ENCODE measurements at places on chromosomes 11 and 22. TPM values are rescaled to one million over a fixed set of nuclear protein-coding genes. Genes with fewer than 3 reads are reported as not detected.
A peak's percentile ranks its signal among the peaks of the same experiment; 100 is the strongest.

ZBTB16 gene
- 9.0 TPM for total RNA-seq

C11orf16 gene
- not detected for total RNA-seq

ENTHD1 gene
- not detected for total RNA-seq

ZNF143 gene
- total RNA-seq: 28.2 TPM

CCDC116 gene
- total RNA-seq: 0.71 TPM

USP47 gene
- 63.4 TPM for total RNA-seq

SYCE3 gene
- total RNA-seq: not detected

MUC5AC gene
- not detected for total RNA-seq

IL17REL gene
- total RNA-seq: not detected

DNA sequence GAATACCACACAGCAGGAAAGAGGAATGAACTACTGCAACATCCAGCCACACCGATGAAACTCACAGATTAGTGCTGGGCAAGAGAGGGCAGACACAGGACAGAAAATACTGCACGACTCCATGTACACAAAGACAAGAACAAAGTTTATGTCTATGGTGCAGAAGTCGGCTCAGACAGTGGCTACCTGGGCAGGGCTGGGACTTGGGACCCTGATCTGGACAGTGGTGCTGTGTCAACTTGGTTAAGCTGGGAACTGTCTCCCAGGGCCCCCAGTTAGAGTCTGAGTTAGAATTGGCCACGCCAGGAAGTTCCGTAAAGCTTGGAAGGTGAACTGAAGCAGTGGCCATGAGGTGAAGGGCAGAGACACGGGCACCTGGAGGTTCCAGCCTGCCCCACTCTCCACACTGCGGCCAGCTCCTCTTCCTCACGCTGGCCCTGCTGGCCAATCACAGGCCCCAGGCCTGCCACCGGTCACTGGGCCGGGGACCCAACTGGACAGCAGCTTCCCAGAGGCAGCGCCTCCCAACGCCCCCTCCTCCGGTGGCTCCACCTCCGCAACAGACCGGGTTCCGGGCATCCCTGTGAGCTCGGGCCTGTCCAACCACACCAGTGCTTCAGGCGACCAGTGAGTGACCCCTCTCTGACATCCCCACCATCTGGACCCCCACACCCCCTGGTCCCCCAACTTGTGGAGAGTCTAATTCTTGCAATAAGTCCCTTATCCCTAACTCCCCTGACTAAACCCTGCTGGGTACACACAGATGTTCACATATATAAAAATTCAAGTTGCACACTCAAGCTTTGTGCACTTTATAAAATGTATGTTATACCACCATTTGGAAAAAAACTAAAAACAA, 93.7 kb downstream of the MICAL3 start:
- no peak for DNase-seq

GRCh38 chr22:47355388-47355725, 592.9 kb downstream of the TBC1D22A start:
- no peak for DNase-seq

GRCh38 chr11:58498464-58498863, 9.4 kb downstream of the OR5B21 start:
- no peak for DNase-seq

GRCh38 chr22:38284042-38284402, 11.2 kb upstream of the TMEM184B start:
- no peak for DNase-seq

GRCh38 chr11:6297831-6298230, 22.5 kb downstream of the CAVIN3 start:
- DNase-seq: no peak

DNA sequence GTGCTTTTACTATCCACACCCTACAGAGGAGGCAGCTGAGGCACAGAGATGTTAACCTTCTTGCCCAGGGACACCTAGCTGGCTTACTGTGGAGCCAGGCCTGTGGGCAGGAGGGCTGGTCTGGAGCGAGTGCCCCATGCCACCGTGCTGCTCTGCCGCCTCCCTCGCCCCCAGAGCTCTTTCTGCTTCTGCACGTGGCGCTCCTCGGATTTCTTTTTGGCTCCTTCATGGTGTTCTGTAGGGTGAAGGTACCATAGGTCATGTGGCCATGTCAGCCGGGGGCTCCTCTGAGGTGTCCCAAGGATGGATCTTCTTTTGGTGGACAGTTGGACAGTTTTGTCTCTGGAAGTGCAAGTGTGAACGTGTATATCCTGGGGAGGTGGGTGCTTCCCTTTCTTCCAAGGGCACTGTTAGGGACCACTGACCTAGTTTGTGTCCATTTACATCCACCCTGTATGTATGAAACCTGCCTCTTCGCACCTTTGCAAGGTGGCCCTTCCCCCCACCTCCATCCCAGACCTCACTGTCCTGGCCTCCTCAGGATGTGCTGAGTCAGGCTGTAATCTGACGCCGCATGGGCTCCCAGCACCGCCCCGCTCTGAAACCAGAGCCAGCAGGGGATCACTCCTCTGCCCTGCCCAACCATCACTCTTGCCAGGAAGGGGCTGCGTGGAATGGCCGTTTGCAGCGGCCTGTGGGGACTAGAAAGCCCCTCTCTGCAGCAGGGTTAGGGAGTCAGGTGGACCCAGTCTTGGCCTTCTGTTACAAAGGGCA, 31.7 kb downstream of the POLR3H start:
- DNase-seq: peak; percentile 53

DNA sequence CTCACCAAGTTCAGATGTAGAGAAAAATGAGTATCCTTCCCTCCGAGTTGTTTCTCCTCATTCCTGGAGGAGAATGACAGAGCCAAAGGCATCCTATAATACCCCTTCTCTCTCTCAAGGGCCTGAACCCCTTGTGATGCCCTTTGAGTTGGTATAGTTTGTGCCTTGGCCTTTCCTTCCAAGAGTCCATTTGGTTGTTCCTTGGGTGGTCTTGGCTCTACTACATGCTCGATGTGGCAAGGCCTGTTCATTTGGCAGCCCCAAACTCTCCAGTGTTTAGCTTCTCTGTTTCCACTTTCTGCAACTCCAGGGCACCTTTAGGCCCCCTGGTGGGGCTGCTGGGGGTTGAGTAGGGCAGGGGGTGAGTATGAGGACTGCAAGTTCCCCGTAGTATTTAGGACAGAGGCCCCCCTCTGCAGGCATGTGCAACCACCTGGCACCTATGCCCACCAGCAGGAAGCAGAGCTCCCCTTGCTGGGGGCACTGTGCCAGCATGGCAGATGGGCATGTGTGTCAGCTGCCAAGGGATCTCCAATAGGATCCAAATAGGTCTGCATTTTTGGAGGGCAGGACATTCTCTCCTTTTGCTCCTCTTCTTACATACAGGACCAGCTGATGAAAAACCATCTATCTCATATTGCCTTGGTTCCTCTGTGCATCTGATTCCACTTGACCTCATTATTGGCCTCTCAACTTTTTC, 217.2 kb upstream of the CADM1 start:
- no peak for DNase-seq

DNA sequence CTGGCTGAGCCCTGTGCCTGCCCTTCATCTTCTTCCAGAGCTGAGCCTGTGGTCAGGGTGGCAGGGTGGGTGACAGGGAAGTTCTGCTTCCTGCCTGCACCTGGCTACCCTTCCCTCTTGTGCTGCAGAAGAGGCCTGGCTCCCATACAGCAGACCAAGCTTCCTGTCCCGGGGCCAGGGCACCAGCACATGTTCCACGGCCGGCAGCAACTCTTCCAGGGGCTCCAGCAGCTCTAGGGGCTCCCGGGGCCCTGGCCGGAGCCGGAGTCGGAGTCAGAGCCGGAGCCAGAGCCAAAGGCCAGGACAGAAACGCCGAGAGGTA, 15.0 kb downstream of the ROBO3 start:
- no peak for DNase-seq

DNA sequence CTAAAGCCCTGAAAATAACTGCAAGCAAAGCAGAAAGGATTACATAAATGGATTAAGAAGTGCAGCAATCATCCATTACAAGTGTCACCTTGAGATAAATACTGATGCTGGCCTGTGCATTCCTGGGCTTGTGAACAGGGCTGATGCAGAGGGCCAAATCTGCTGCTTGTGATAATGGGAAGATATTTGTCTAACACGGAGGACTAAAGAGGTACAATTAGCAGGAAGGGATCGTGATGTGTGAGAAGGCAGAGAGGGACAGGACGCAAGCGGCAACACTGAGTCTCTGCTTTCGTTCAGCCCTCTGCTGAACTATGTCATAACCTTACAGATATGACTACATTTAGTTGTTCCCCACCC, 107.7 kb upstream of the DDI1 start:
- DNase-seq: no peak

GRCh38 chr22:36732609-36733008, 29.1 kb upstream of the CACNG2 start:
- DNase-seq: no peak

GRCh38 chr11:97890466-97890865, 1130.3 kb upstream of the CNTN5 start:
- DNase-seq: no peak

DNA sequence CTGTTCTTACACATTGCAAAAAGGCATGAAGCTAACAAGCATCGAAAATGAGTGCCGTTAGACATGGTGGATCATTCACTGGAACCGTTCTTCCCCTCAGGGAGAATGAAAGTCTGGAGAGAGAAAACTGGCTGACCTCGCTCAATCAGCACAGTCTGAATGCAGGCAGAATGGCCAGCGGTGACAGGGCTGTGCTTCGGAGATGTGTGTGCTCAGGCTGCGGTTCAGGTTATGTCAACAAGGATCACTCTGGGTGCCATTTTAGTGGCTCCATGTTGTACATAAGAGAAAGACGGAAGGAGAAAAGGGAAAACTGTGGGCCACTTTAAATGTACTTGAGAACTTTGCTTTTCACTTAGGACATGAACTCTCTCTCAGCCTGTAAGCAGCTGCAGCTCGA, 749.8 kb upstream of the ARHGAP42 start:
- DNase-seq: peak; percentile 28

GRCh38 chr22:43431808-43432554, 20.2 kb downstream of the MPPED1 start:
- DNase-seq: no peak

DNA sequence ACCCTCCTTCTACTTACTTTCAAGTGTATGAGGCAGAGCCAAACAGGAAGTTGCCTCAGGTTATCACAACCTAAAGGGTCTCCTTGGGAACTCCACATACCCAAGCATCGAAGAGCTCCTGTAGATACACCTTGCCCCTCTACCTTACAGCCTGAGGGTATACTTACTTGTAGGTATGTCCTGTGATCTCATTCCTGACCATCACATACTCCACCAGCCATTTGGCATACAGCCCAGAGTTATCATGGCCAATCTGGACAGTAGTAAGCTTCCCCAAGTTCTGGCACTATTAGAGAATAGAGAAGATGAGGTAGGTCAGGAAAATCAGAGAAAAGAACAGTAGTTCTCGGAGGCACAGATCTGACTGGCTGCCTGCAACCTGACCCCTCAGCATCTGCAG, 53.4 kb upstream of the SCUBE2 start:
- DNase-seq: no peak

DNA sequence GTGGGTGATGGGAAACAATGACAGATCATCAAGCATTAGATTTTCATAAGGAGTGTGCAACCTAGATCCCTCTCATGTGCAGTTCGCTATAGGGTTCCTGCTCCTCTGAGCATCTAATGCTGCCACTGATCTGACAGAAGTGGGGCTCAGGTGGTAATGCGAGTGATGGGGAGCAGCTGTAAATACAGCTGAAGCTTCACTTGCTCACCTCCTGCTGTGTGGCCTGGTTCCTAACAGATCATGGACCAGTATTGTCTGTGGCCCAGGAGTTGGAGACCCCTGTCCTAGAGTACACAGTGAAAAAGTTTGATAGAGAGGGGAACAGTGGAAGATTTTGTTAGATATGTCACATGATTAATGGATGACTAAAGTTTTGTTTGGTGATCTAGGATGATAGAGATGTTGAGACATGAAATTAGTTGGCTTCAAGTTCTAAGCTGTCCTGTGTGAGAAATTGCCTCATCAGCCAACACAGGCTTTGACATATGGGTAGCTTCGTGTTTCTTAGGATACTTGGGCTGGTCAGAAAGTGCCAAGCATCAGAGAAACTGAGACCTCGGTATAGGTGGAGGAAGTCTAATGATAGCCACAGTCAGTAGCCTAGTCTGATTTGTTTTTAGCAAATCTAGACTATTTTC, 47.4 kb downstream of the ARHGEF12 start:
- no peak for DNase-seq

GRCh38 chr11:45761659-45762058, 43.3 kb upstream of the SLC35C1 start:
- DNase-seq: no peak

- DNase-seq: no peak
Observed at GRCh38 chr11:66015936-66016792, 4.4 kb downstream of the CST6 start.

DNA sequence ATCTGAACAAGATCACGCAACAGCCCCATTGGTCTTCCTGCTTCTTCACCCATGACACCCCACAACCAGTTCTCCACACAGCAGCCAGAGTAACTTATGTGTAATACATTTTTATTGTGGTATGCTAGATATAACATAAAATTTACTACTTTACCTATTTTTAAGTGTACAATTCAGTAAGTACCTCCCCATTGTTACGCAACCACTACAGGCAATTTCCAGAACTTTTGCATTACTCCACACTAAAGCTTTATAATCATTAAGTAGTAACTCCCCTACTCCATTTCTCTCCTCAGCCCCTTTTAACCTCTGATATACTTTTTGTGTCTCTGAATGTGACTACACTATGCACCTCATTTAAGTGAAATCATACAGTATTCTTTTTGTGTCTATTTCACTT, 575.4 kb upstream of the CADM1 start:
- DNase-seq: no peak

DNA sequence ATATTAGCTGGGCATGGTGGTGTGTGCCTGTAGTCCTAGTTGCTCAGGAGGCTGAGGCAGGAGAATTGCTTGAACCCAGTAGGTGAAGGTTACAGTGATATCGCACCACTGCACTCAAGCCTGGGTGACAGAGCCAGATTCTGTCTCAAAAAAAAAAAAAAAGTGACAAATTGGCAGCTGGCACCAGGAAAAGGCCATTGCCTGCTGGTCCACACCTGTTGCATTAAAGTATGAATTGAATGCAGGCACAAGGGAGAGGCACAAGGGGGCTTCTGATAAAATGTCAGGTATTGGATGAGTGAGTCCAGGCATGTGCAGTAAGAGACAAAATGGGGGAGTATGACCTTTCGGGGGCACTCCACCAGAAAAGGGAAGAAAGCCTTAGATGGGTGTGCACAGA, 28.2 kb downstream of the ZNF70 start:
- no peak for DNase-seq

DNA sequence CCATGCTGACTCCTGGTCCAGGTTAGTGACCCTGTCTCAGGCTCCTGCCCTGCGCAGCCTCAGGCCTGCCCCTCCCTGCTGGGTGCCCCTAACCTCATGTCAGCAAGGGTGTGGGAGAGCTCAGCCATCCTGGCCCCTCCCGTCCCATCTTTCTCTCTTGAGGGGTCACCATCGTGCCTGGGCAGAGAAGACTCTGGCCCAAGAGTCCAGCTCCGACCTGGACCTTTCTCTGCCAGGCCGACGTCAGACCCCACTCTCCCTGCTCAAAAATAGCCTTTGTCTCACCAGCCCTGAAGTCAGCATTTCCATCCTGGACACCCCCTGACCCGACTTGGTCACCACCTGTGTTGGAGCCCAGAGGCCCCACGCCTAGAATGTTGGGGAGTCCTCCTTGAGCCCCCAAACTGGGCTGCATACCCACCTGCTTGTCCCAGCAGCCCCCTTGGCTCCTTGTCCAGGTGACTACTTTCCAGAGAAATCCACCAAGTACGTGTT, 4.9 kb downstream of the SCGB1C1 start:
- no peak for DNase-seq

- DNase-seq: no peak
Observed at GRCh38 chr11:31598454-31598853, 88.9 kb downstream of the ELP4 start.

Data from glutamatergic neuron (in vitro differentiated cells).